Glutamatergic neuron (in vitro differentiated cells): ENCODE measurements at places on chromosomes 2 and 18. TPM values are rescaled to one million over a fixed set of nuclear protein-coding genes. Genes with fewer than 3 reads are reported as not detected.

DNA sequence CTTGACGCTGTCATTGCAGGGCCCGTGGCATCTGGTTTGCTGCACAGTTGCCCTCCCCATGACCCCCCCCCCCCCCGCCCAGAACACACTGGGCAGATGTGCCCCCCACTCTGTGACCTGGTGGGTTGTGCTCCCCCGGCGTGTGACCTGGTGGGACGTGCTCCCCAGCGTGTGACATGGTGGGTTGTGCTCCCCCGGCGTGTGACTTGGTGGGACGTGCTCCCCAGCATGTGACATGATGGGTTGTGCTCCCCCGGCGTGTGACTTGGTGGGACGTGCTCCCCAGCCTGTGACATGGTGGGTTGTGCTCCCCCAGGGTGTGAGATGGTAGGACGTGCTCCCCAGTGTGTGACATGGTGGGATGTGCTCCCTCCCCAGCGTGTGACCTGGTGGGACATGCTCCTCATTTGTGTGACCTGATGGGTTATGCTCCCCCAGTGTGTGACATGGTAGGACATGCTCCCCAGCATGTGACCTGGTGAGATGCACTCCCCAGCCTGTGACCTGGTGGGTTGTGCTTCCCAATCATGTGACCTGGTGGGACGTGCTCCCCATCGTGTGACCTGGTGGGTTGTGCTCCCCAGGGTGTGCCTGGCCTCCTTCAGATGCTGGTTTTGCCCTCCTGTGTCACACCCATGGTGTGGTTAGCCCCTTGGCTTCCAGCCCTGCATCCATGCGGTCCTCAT lies 213.7 kb downstream of the AGAP1 start:
- peak overlapping the region; percentile 52 for H3K4me3 ChIP-seq
- peaks cover 11% of the 10 kb centered on the region for H3K27me3 ChIP-seq
- H3K4me1 ChIP-seq, result peaks cover 23% of the 10 kb centered on the region
- no peak for DNase-seq
- peaks cover 7% of the 10 kb centered on the region for H3K36me3 ChIP-seq

DNA sequence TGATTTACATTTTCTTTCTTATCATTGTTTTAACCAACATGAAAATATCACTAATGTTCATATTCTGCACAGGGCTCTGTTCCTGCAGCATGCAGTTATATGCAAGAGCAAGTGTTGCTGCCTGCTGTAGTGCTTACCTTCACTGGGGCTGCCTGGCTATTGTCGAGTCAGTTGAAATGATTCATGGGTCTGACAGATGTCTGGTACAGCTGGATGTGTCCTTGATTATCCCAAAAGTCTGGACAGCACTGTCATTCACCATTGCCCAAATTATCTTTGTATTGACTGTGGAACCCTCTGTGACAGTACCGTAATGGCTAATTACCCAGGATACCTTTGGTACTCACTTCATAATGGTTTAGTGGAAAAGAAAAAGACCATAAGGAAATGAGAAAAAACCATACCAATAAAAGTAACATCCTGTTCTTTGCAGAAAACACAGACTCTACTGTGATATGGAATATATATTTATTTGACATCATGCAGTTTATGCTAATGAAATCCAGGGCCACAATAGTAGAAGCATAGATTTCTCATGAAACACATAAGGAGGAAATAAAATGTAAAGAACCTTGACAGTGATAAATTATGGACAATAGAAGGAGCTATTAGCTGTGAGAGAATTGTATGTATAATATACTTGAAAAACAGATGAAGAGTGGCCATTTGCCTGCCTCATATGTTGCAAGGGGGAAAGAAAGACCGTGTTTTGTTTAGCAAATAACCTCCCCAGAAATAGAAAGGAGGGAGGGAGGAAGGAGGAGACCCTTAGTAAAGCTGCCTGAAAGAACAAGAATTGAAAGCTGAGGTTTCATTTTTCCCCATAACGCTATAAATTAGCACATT lies 249.8 kb upstream of the ATP5MC3 start:
- no peaks in the 10 kb centered on the region for H3K36me3 ChIP-seq
- peak overlapping the region; percentile 96 for H3K27ac ChIP-seq
- DNase-seq, result no peak
- H3K4me3 ChIP-seq, result peak overlapping the region; percentile 63
- peaks cover 4% of the 10 kb centered on the region for H3K27me3 ChIP-seq

DNA sequence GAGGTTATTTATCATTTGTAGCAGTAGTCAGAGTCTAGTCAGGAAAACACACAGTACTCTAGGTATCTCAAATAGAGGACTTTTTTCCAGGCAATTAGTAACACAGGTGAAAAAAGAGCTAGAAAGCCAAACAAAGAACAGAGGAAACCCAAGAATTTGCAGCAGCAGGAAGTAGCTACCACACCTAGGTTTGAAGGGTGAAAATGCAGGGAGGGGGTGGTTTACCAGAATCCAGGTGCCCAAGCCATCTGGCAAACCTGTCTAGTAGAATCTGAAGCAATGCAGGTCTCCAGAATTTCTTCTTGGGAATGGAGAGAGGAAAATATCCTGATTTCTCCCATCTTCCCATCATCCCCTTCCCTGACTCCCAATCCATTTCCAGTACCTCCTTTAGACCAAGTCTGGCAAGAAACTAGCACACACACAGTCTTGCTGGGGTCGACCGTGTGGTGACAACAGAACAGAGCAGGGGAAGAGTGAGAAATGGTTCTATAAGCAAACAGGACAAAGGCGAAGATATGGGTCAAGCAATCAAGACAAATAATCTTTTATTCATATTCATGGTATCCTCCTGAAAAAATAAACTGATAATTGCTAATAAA lies 231.9 kb upstream of the MMADHC start:
- no peak for DNase-seq
- no peak overlapping the region for H3K4me3 ChIP-seq
- H3K27ac ChIP-seq, result no peak overlapping the region
- no peaks in the 10 kb centered on the region for H3K4me1 ChIP-seq

Gene SMARCAL1
- 36.6 TPM for total RNA-seq

- no peaks in the 10 kb centered on the region for H3K36me3 ChIP-seq
- DNase-seq, result no peak
- no peaks in the 10 kb centered on the region for H3K4me1 ChIP-seq
These were observed 248.8 kb downstream of the RDH14 start for GRCh38 chr2:18311420-18312195.

DNA sequence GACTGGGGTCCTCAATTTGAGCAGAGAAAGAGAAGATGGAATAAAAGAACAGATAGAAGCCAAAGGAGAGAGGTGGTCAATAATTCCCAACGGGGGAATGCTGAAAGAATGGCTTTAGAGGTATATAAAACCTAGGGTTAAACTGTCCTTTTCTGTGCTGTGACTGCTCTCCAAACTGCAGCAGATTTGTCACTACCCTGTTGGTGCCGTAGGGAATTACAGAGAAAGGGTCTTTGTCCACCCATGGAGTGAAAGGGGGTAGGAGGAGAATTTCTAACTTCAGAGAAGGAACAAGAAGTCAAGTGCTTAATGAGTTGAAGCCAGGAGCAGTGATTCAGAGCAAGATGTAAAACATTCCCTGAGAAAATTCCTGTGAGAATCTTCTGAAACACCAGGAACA lies 486.5 kb downstream of the NUP35 start:
- H3K27me3 ChIP-seq, result no peaks in the 10 kb centered on the region
- H3K27ac ChIP-seq, result no peak overlapping the region
- DNase-seq, result no peak
- no peaks in the 10 kb centered on the region for H3K4me1 ChIP-seq
- H3K36me3 ChIP-seq, result no peaks in the 10 kb centered on the region

- H3K4me1 ChIP-seq, result no peaks in the 10 kb centered on the region
- H3K27ac ChIP-seq, result no peak overlapping the region
- no peak overlapping the region for H3K4me3 ChIP-seq
These were observed 427.7 kb upstream of the HS6ST1 start for GRCh38 chr2:128746356-128746755.

Gene ASB1
- 36.1 TPM for total RNA-seq

Gene HOXD12
- not detected for total RNA-seq

- no peaks in the 10 kb centered on the region for H3K36me3 ChIP-seq
- H3K4me1 ChIP-seq, result peaks cover 2% of the 10 kb centered on the region
- peaks cover 1% of the 10 kb centered on the region for H3K27me3 ChIP-seq
These were observed 825.3 kb downstream of the TRIB2 start for GRCh38 chr2:13542061-13542460.

Gene SPP2
- not detected for total RNA-seq

Gene MOGAT1
- total RNA-seq, result not detected

Gene ATP5F1A
- total RNA-seq, result 511 TPM

DNA sequence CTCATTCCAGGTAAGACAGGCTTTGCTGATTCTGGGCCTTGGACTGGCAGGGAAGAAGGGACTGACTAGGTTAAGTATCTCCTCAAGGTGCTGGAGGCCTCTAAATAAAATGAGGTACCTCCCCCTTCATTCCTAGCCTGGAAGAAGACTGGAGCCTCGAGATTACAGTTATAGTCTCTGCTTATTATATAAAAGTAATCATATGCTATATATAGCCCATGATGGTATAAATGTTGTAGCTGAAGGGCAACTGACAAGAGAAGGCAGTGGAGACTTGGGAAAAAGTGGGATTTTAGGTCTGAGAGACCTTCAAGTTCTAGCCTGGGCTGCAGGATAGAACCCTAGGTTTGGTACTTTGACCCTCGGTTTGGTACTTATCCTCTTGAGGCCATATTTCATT lies 248.3 kb downstream of the PLCL1 start:
- peaks cover 21% of the 10 kb centered on the region for H3K4me1 ChIP-seq
- H3K36me3 ChIP-seq, result no peaks in the 10 kb centered on the region
- H3K4me3 ChIP-seq, result no peak overlapping the region
- DNase-seq, result no peak

Gene MPHOSPH10
- 61.4 TPM for total RNA-seq

DNA sequence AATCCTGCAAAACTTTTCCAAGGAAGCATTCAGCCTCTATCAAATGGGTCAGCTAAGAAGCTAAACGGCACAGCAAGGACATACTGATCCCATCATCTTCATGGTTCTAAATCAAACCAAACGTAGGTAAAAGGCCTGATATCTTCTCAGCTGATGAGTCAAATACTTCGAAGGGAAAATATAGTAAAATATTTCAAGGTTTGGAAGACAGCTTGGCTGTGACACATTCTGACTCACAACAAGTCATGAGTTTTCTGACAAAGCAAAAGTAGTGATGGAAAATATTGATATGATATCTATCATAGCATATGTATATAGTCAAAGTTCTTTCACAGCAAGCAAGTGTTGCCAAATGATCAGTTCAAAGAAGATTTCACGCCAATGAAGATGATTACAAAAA lies 31.5 kb downstream of the DOCK10 start:
- no peak overlapping the region for H3K27ac ChIP-seq
- no peaks in the 10 kb centered on the region for H3K36me3 ChIP-seq
- H3K27me3 ChIP-seq, result no peaks in the 10 kb centered on the region
- DNase-seq, result no peak
- no peak overlapping the region for H3K4me3 ChIP-seq

GRCh38 chr2:207561386-207562080 lies 31.8 kb downstream of the CREB1 start:
- H3K4me1 ChIP-seq, result peaks cover 12% of the 10 kb centered on the region
- H3K4me3 ChIP-seq, result no peak overlapping the region
- no peak for DNase-seq
- H3K27me3 ChIP-seq, result no peaks in the 10 kb centered on the region
- H3K27ac ChIP-seq, result no peak overlapping the region

GRCh38 chr2:9638532-9638931 lies 7.7 kb upstream of the YWHAQ start:
- no peaks in the 10 kb centered on the region for H3K36me3 ChIP-seq
- DNase-seq, result no peak
- H3K4me1 ChIP-seq, result peaks cover 6% of the 10 kb centered on the region
- peaks cover 5% of the 10 kb centered on the region for H3K27me3 ChIP-seq

- no peak for DNase-seq
- peak overlapping the region; percentile 100 for H3K4me3 ChIP-seq
- H3K36me3 ChIP-seq, result no peaks in the 10 kb centered on the region
- H3K27ac ChIP-seq, result peak overlapping the region; percentile 100
- H3K4me1 ChIP-seq, result peaks cover 4% of the 10 kb centered on the region
- peaks cover 2% of the 10 kb centered on the region for H3K27me3 ChIP-seq
These were observed 962 bp downstream of the TANK start for GRCh38 chr2:161161074-161161706.

Gene ASB18
- not detected for total RNA-seq

GRCh38 chr18:36141576-36141975 lies 11.9 kb downstream of the ELP2 start:
- DNase-seq, result no peak
- H3K4me3 ChIP-seq, result no peak overlapping the region
- H3K27ac ChIP-seq, result no peak overlapping the region
- no peaks in the 10 kb centered on the region for H3K36me3 ChIP-seq
- peaks cover 2% of the 10 kb centered on the region for H3K27me3 ChIP-seq

GRCh38 chr2:207385903-207386302 lies 143.9 kb upstream of the CREB1 start:
- H3K27me3 ChIP-seq, result no peaks in the 10 kb centered on the region
- H3K36me3 ChIP-seq, result peaks cover 7% of the 10 kb centered on the region
- no peak overlapping the region for H3K27ac ChIP-seq
- H3K4me3 ChIP-seq, result no peak overlapping the region
- H3K4me1 ChIP-seq, result no peaks in the 10 kb centered on the region

GRCh38 chr18:76984193-76985155 lies 148.1 kb downstream of the MBP start:
- DNase-seq, result no peak
- no peak overlapping the region for H3K4me3 ChIP-seq
- H3K4me1 ChIP-seq, result peaks cover 35% of the 10 kb centered on the region
- peaks cover 4% of the 10 kb centered on the region for H3K27me3 ChIP-seq
- no peak overlapping the region for H3K27ac ChIP-seq

DNA sequence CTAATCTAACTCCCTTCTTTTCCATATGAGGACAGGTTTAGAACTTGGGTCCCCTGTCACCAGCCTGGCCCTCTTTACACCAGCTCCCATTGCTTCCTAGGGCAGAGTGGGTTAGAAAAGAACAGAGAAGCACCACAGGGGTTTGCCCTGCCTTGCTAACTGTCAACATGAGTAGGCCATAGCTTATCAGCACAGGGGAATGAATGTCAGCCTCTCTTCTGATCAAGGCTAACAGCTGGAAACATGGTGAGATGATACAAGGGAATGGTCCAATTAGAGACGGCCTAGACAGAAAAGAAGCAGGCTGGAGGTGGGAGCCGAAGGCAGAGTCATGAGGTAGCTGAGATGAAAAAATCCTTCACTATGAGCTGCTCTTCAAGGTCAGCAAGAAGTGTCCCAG lies 189.4 kb upstream of the ACAA2 start:
- peaks cover 2% of the 10 kb centered on the region for H3K27me3 ChIP-seq
- no peak for DNase-seq
- H3K36me3 ChIP-seq, result no peaks in the 10 kb centered on the region
- H3K4me1 ChIP-seq, result no peaks in the 10 kb centered on the region
- no peak overlapping the region for H3K4me3 ChIP-seq
- no peak overlapping the region for H3K27ac ChIP-seq

Gene TMEM182
- total RNA-seq, result 5.8 TPM
